Activated T-helper 1 cell treated with anti-CD3 and anti-CD28 coated beads, Interleukin-12 subunit alpha, Interleukin-12 subunit beta, Interleukin-2, Interleukin-4 antibody, amounts not matched to agents 30 ng/mL and 10 ng/mL and 1 ng/mL, durations not matched to agents 14 hours and 24 hours and 36 hours (primary cell): ENCODE measurements at places on chromosomes 7 and 10.

- no peak for DNase-seq
Measured at GRCh38 chr10:124721330-124722045, 22.7 kb downstream of the FAM53B start.

DNA sequence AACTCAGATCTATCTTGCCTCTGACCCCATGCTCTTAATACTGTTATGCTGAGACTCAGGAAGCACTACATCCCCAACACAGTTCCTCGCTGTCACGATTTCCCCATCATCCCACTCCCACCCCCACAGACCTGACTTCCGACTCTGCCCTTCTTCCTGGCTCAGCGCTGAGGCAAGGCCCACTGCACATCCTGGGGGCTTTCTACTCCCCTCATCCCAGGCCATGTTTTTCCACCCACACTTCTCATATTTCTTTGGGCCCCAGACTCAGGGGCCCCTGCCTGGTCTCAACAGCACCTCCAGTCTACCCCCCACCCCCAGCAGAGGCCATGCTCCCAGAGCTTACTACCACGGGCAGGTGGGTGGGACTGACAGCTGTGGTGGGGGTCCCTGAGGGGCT, 7.7 kb upstream of the NDST2 start:
- DNase-seq = no peak

GRCh38 chr7:155283565-155284194, 14.0 kb upstream of the INSIG1 start:
- DNase-seq = no peak

DNA sequence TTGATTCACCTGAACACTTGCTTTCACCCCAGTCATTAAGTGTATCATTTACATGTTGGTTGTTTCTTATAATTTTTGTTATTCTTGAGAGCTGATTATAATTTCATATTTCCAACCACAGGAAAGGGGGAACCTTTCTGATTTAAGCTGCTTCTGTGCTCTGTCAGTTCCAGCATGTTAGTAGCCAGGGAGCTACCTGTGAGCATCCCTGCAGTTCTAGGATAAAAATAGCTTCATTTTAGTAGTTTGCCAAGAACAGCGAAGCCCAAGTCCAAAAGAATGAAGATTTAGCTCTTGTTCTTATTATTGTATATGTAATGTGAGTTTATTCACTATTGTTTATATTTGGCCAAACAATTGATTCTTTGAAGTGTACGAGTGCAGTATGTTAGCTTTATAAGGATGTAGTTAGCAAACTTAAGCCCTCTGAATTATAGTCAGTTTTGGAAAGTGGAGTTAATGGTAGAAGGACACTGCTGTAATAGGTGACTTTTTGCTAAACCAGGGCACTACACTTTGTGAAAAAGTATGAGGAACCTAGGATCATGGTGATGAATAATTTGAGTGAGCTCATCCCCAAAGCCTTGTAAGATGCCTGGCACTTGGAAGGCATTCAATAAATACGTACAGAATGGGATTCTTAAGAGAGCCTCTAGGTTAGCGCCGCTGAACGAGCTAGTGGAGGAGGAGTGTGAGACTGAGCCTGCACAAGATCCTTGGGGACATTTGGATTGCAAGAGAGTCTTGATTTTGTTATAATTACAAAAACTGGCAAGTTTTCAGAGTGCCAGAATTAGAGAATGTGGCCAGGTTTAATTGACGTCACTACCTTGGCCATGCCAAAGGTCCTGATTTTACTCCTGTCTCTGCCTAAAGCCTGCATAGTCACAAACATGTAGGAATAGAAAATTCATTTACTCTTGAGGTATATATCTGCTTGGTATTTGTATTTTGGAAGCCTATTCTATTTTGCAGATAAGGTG, 29.8 kb downstream of the DNAH11 start:
- no peak for DNase-seq

DNA sequence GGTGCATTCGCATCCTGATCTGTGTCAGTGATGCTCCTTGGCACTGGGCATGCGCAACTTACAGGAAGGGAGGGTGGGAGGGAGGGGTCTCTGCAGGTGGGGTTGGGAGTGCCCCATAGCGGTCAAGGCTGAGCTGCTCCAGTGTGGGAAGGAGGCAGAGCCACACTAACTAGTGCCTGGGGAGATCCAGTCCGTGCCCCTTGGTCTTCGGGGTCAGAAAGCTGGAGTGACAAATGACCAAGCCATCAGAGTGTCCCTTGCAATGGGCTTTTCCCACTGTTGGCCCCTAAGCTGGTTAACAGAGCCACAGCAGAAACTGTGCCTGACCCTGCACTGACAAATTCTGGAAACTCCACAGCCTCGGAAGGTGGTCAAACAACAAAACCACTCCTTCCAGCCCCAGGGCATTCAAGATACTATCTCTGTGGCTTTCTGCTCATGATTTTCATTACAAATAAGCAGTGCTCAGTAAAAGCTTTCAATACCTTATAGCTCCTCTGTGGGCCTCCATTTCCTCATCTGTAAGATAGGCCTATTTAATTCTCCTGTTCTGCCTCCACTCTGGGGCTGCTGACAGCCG, 138.1 kb upstream of the UNC5B start:
- DNase-seq = no peak

- DNase-seq = no peak
Measured at GRCh38 chr10:104317726-104318299, 20.5 kb downstream of the ITPRIP start.

- DNase-seq = no peak
Measured at GRCh38 chr10:21750424-21750823, 216.4 kb downstream of the MLLT10 start.

DNA sequence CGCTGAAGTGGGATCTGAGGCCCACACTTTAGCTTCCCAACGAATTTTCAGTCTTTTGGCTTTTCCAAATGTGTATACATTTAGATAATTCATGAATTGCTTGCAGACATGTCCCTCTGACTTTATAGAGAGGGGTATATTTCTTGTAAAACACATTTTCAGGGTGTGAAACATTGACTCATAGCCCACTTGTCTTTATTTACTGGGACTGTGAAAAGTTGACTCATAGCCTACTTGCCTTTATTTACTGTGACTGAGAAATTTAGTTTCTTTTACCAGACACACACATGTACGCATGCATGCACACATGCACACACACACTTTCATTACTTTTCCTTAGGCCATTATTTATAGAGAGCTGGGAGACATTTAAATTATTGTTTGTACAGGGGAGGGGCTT, 79.1 kb downstream of the VTI1A start:
- no peak for DNase-seq

- DNase-seq = no peak
Measured at GRCh38 chr10:15541376-15541775, 170.3 kb upstream of the FAM171A1 start.

GRCh38 chr7:82289152-82289535, 154.4 kb downstream of the CACNA2D1 start:
- no peak for DNase-seq

GRCh38 chr7:25448301-25448700, 220.0 kb upstream of the NPVF start:
- DNase-seq = no peak

- no peak for DNase-seq
Measured at GRCh38 chr10:104509981-104510380, 131.1 kb upstream of the SORCS3 start.
